ENCODE measurements at places on chromosomes 3 and 15.
A peak's percentile ranks its signal among the peaks of the same experiment; 100 is the strongest.

DNA sequence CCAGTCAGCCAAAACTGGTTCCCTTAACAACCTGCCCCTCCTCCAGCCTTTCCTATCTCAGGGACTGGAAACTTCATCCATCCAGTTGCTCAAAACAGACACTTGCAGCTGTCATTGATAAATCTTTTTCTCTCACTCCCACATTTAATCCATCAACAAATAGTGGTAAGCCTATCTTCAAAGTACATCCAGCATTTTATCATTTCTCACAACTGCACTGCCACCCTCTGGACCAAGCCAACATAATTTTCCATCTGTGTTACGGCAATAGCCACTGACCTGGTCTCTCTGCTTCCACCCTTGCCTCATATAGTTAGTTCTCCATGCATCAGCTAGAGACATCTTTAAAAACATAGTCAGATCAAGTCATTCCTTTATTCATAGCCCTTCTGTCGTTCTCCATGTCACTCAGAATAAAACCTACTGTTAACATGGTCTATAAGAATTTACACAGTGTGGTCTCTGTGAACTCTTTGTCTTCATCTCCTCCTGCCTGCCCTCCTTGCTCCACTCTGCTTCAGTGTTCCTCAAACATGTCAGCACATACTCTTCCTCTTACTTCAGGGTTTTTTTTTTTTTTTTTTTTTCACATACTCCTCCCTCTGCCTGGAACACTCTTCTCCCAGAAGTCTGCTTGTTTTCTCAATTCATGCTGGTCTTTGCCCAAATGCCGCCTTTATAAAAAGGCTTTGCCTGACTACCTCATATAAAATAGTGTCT lies 102.5 kb upstream of the COL6A5 start:
- DNase-seq = peak; percentile 32

DNA sequence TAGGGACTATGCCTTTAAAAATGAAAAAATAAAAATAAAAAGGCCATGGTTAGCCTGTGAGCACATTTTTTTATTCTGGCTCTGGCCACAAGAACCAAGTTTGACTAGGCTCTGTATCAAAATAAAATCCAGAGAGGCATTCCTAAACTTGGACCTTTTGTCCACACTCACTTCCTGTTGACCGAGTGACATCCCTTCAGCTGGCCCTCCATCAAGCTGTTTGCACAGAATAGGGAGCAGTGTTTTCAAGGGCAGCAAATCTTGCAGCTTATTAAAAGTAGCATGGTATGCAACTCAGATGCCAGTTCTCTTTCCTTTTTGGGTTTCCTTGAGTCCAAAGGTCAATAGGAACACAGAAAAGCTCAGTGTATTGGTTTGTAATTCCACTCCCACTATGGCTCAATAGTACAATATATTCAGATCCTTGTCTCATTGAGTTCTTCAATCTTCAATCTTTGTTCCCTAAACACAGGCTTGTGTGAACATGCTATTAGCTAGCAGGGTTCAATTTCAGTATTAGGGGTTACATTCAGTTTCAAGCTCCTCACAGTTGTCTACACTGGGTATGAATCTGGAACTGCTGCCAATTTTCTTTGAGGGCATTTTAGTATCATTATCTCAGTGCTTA lies 244.5 kb downstream of the RBMS3 start:
- peak; percentile 80 for DNase-seq

DNA sequence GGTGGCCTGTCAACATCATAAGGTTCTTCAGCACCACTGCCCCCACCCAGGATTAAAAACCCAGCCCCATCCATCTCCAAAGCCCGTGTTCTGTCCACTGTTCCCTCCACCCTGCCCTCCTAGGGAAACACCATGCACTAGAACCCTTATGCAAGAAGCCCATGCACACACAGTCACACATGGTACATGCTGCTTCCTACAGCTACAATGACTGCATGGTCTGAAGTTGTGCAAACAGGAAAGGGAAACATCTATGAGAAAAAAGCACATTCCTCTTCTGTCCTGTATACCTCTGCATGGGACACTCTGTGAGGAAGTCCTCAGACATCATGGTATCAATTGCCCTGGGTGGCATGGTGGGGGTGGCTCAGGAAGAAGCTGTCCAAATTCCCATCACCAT lies 108.6 kb upstream of the MRPS22 start:
- DNase-seq = no peak

DNA sequence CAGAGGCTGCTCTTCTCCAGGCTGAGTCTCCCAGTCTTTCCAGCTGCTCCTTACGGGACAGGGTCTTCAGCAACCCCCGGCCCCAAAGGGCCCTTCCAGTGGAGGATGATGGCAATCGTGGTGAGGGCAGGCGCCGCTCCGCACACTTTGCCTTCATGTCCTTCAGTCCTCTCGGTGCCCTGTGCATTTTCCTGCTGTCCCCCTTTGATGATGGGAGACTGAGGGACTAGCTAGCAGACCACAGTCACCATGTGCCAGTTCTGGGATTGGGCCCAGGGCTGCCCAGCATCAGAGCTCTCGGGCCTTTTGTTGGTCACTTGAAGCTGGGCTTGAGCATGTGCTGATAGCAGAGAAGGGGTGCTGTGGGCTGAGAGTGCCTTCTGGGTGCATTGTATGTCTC lies 8.8 kb upstream of the TXNRD3 start:
- no peak for DNase-seq

GRCh38 chr3:122146466-122146865 lies 37.0 kb upstream of the CASR start:
- DNase-seq = no peak

GRCh38 chr15:33865416-33865815 lies 102.9 kb upstream of the CHRM5 start:
- DNase-seq = peak; percentile 61

DNA sequence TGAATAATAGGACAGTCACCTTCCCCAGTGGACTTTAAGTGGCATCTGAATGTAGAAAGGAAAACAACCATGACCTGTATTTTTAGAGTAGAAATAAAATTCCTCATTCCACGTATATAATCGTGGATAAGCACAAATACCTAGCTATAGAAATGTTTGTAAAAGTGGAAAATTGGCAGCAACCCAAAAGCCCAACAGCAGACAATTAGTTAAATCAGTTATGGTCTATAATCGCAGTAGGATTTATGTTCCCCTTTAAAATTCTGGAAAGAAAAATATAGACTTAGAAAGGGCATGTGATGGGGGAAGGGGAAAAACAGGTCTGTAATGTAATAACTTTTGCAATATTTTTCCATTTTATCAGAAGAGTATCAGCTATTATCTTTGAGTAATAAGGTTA lies 241.9 kb upstream of the ST8SIA2 start:
- DNase-seq = no peak

GRCh38 chr15:77642793-77643430 lies 10.2 kb upstream of the LINGO1 start:
- no peak for DNase-seq

DNA sequence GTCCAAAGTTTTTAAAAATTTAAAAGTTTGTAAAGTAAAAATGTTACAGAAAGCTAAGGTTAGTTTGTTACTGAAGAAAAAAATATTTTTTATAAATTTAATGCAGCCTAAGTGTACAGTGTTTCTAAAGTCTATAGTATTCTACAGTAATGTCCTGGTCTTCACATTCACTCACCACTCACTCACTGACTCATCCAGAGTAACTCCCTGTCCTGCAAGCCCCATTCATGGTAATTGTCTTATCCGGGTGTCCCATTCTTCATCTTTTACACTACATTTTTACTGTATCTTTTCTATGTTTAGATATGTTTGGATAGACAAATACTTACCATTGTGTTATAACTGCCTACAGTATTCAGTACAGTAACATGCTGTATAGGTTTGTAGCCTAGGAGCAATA lies 36.7 kb upstream of the ATP10A start:
- peak; percentile 33 for DNase-seq

DNA sequence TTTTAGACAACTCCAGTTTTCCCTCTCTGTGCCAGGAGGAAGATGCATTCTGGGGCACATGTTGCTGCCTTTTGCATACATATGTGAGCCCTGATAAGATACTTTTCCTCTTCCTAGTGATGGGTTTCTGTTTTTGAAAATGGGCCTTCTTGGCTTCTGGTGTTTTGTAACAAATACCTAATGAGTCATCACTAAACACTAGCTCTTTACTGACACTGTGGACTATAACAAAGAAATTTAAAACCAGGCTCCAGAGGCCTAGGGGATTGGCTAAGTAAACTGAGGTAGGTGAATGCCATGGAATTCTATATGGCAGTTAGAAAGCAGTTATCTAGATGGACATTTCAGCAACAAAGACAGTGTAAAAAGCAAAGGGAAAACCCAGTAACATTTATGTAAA lies 93.4 kb upstream of the NR2E3 start:
- DNase-seq = peak; percentile 60

DNA sequence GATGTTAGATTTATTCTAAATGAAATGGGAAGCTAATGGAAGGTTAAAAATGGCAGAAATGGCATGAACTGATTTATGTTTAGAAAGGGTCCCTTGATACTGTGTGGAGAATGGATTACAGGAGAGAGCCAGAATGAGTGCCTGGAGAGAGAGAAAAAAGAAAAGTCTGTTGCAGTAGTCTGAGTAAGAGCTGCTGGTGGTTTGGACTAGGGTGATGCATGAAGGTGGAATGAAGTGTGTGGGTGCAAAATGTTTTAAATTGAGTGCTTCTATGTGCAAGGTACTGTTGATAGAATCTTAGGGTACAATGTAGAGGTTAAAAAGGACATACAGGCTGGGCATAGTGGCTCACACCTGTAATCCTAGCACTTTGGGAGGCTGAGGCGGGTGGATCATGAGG lies 11.4 kb upstream of the MGA start:
- peak; percentile 49 for DNase-seq

GRCh38 chr3:12235691-12236090 lies 53.2 kb upstream of the PPARG start:
- DNase-seq = peak; percentile 28

DNA sequence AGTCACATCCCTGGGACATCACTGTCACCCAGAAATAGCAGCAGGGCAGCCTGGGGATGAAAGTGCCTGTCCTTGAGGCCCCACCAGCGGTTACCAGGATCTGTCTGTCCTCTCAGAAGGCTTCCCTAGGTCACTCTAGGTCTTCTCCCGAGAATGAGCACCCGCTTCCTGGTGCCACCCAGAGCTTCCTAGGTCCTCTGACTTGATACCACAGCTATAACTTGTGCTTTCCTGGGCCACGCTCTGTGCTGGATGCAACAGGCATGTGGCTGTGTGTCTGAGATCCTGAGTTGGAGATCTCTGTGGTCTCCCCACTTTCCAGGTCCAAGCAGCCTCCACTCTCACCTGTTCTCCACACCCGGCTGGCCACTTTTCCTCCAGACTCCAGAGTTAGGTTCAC lies 25.8 kb downstream of the ARNT2 start:
- no peak for DNase-seq

DNA sequence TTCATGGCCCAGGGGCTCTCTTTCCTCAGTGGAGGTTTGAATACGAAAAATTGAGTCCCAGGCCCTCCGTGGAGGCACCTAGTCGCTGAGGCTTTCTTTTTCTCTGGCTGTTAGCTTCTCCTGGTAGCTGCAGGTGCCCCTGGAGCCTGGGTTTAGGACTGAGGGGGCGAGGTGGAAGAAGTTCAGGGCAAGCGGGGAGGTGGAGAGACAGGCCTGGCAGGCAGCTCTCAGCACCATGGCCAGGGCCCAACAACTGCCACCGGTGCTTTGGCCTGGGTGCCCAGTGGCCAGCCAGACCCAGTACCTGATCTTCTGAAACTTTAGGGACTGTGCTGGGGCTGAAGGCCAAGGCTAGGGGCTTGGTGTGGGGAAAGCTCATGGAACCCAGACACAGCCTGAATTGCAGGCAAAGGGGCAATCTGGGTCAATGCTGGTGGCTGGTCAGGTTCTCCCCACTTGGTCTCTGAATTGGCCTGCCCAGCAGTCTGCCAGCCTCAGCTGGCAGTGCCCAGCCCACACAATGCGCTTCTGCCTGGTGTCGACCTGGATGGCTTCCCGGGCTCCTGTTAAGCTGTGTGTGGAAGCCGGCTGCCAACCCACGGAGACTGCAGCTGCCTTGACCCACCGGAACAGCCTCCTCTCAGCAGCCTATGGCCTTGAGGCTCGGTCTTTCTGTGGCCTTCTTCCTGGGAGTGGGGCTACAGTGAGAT lies 30.3 kb upstream of the POLG start:
- DNase-seq = no peak

- DNase-seq = peak; percentile 94
Observed at GRCh38 chr15:50227076-50227475, 38.5 kb downstream of the HDC start.

DNA sequence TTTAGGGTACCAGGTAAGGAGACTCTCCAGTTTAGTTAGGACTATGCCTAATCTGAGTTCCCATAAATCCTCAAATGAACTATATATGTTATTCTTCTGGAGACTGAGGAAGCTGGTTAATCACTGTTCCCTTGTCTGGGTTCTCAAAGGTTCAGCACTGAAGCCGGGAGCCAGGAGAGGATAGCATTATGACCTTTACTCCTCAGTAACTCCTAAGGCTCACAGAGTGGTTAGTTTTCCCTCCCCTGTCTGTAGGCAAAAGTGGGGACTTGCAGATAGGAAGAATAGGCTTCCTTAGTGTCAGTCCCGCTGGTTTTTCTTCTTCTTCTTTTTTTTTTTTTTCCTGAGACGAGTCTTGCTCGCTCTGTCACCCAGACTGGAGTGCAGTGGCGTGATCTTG lies 50.4 kb downstream of the CRTC3 start:
- DNase-seq = no peak

- peak; percentile 95 for DNase-seq
Observed at GRCh38 chr3:125116311-125117080, 60.7 kb upstream of the HEG1 start.

DNA sequence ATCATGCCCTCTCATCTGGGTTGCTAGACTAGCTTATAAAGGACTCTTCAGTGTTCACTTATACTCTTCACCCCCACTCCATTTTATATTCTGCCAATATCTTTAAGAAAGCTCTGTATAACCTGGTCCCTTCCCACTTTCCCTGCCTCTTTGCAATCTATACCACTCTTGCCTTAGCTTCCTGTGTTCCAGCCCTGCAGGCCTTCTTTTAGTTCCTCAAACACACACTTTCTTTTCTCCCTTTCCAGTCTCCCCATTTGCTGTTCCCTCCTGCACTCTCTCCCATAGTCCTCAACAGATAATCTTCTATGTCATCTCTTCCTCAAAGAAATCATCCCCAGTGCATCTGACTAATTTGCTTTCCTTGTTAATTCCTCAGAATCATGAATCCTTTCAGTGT lies 28.7 kb downstream of the SENP8 start:
- DNase-seq = no peak

GRCh38 chr15:64800476-64800875 lies 25.0 kb downstream of the PIF1 start:
- no peak for DNase-seq

DNA sequence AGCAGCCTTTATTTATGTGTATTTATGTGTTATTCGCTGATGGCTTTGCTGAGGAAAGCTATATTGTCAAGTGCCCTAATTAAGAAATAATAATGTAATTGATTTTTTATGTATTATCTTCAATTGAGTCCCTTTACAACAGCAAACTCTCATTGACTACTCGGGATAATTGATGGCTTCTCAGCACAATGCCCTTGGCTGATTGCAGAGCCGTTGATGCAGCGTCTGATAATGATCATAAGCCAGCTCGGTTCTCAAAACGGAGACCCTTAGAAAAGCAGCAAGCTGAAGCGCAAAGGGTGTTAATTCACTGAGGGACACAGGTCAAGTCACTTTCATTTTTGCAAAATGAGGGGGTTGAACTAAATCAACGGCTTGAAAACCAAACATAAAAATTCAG lies 357.1 kb upstream of the KCNH8 start:
- DNase-seq = no peak

GRCh38 chr3:141080431-141080830 lies 29.3 kb downstream of the SPSB4 start:
- DNase-seq = no peak

GRCh38 chr3:190601622-190602021 lies 87.7 kb downstream of the IL1RAP start:
- DNase-seq = no peak

GRCh38 chr15:80934761-80935221 lies 54.8 kb downstream of the MESD start:
- DNase-seq = peak; percentile 80

All from EH (cell line).